GM12892 (cell line): ENCODE measurements at places on chromosomes 11 and 22.

DNA sequence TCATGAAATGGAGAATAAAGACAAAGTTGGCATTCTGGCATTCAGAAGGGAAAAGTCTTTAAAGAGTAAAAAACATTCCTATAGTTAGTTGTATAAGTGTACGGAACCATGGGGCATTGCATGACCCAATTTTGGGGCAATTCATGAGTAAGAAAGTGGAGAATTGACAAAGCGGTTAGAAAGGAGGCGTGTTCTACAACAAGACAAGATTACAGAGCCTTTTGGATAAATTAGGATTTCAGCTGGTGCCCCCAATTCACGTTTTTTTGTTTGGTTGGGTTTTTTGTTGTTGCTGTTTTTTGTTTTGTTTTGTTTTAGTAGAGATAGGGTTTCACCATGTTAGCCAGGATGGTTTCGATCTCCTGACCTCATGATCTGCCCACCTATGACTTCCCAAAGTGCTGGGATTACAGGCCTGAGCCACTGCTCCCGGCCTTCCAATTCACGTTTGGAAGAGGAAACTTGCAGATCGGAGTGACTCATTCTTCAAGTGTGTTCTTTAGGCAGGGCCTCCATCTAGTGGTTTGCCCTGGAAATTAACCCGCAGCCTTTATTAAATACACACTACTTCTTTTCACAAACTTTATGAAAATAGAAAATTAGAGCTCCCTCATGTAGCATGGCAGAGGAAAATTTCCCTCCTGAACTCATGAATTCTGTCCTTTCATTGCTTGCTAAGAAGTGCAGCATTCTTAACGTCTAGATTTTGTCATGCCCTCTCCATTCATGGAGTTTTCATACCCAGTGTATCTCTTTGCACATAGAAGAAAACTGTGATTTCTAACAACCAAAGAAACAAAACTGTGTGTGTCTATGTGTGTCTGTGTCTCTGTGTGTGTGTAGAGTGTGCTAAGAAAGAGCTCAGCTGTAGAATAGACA is 118.1 kb downstream of the BBOX1 start:
- no peak for DNase-seq

GRCh38 chr11:26676641-26677040 is 45.2 kb downstream of the SLC5A12 start:
- no peak for DNase-seq

GRCh38 chr11:12069066-12069676 is 41.2 kb upstream of the MICAL2 start:
- no peak for DNase-seq

DNA sequence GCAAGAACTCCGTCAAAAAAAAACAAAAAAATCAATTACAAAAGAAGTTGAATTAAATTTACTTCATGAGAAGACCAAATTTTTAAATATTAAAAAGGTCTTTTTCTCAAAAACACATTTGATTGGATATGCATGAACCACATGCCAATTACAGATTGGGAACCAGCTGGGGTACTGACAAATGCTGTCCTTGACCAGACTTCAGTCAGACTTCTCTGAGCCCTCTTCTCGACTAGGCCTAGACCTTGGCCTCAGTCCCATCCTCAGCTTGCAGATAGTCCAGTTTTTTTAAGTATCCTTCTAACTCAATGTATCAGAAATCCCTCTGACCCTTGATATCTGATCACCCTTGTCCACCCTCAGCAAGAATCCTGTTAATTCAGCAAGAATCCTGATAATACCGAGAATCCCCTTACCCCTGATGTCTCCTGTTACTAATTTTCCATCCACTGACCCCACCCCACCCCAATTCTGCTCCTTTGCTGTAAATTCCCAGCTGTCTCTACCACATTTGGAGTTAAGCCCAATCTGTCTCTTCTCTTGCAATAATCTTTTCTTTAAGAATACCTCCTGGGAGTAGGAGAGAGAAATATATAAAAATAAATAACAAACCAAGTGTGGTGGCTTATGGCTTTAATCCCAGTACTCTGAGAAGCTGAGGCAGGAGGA is 30.9 kb downstream of the OR4D9 start:
- no peak for DNase-seq

- DNase-seq = no peak
Measured at GRCh38 chr11:119794756-119795155, 65.8 kb upstream of the NECTIN1 start.

- no peak for DNase-seq
Measured at GRCh38 chr11:123405123-123405592, 24.9 kb upstream of the GRAMD1B start.

- DNase-seq = no peak
Measured at GRCh38 chr11:74592063-74592440, 330 bp upstream of the POLD3 start.

GRCh38 chr11:114237321-114238280 is 58.6 kb upstream of the NNMT start:
- no peak for DNase-seq
